Stimulated activated CD8-positive, alpha-beta memory T cell treated with anti-CD3 and anti-CD28 coated beads, Interleukin-7, amount 100 ng/mL, for 1 hour (primary cell): ENCODE measurements at places on chromosomes 11 and 22.

GRCh38 chr22:25545672-25546071, 18.8 kb upstream of the GRK3 start:
- no peak for DNase-seq

GRCh38 chr11:21007297-21007696, 337.9 kb downstream of the NELL1 start:
- no peak for DNase-seq

GRCh38 chr11:99176430-99176829, 155.7 kb downstream of the CNTN5 start:
- no peak for DNase-seq

DNA sequence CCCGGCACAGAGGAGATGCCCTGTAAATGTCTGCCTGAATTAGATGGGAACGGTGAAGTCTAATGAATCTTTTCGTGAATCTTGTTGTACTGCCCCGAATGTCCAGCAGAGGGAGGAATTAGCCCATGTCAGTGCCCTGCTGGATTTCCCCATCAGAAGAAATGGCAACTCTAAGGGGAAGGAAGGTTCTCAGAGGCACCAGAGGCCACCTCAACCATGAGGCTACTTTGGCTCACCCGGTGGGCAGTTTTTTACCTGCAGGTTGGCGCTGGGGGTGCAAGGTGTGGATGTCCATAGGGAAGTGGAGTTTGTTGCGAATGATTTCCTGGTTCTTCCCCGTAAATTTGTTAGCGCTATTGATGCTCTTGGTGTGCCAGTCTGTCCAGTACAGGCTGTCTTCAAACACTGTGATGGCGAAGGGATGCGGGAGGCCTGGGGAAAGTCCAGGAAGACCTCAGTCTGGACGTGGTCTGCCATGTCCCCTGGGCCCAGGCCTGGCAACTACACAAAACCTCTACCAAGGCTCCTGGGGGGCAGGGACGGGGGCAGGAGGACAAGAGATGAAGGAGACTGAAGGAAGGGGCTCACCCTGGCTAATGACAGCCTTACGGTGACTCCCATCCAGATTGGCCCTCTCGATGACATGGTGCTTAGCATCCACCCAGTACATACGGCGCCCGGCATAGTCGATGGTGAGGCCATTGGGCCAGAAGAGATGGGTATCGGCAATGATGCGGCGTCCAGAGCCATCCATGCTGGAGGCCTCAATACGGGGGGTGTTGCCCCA, 28.5 kb downstream of the LRP4 start:
- DNase-seq: peak; percentile 64

DNA sequence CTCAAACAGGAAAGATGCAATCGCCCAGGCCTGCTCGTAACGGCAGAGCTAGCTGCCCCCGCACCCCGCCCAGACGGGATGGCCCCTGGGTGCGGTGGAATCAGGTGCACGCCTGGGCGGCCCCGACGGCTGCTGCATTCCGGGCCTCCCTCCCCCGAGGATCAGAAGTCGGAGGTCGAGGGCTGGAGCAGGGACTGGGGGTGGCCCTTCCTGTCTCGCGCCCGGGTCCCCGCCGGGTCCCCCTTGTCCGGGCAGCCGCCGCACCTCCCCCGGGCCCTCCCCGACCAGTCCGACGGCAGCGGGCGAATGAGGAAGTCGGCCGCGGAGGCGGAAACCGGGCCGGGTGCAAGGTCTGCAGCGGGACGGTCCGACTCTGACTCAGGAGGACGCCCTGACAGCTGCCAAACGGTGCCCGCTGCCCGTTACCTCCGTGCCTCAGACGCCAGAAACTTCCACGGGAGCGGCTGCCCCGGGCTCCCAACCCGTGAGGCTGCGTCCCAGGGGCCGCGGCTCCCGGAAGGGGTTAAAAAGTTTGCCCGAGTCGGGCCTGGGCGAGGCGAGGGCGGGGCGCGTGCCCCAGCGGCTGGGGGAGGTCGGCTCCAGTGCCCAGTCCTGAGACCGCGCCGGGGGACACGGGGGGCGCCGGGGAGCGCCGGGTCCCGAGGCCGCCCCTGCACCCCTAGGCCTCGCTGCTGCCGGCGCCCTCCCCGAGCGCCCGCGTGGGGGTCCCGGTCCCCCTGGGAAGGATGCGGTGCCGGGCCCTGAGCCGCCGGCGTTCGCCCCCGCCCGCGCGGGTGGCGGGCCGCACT, 663 bp downstream of the MYH9 start:
- no peak for DNase-seq

DNA sequence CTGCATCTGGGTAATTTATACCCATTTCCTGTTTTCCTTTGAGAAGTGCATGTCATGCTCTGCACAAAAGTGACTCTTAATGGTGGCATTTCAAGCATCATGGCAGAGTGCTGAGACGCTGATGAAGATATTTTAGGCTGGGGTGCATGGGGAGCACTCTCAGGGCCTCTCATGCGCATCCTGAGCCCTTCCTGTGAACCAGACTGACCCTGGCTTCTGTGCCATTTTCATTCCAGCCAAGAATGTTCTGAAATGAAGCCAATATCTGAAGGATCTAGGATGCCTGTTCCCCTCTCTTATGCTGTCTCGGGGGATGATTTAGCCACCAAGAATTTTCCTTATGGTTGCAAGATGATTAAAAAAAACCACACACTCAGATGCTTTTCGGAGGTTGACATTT, 61.5 kb downstream of the MIAT start:
- no peak for DNase-seq

- no peak for DNase-seq
Measured at GRCh38 chr11:4491878-4492606, 9.6 kb downstream of the OR52K1 start.

- DNase-seq: no peak
Measured at GRCh38 chr11:36447947-36448346, 62.1 kb downstream of the TRAF6 start.

GRCh38 chr11:120666121-120666639, 154.6 kb downstream of the GRIK4 start:
- DNase-seq: no peak

- no peak for DNase-seq
Measured at GRCh38 chr22:21688706-21689381, 23.0 kb downstream of the PPIL2 start.

DNA sequence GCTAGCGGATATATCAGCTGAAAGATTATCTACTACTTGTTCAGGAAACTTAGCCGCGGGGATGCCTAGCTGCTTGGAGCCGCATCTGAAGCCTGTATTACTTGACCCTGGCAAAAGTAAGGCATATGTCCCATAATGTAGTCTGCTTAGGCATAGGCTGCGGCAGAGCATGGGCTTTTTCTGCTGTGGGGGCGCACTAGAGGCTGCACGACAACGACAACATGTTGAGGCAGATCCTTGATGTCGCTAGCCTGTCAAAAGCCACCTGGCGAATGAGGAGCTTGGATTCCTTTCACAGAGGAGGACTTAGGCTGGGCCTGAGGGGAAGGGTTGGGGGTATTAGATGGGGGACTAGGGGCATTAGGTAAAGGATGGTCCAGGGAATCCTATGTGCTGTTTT, 1.1 kb upstream of the OR52N2 start:
- DNase-seq: no peak

DNA sequence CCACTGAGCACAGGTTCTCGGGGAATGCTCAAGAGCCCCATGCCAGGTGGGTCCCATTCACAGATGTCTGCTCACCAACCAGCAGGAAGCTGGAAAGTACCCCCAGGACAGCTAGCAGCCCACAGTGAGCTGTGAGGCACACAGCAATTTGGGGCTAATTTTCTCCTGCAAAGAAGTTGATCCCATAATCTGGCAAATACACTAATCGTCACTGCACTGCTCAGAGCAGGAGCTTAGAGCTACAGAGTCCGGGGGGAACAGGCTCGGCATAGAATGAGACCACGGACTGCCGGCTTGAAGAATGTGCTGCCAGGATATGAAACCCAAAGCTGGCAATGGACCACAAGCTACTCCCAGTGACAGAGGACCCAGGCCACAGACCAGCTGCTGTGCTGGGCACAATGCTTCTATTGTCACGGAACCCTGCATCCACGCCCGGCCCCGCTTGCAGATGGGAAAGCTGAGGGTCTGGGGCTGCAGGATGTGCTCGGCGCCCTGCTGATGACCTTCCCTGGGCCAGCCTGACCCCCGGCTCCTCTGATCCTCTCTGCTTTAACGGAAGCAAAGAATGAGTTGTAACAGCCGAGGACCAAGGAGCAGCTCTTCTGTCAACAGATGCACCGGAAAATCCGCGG, 239.7 kb downstream of the CTTN start:
- no peak for DNase-seq

DNA sequence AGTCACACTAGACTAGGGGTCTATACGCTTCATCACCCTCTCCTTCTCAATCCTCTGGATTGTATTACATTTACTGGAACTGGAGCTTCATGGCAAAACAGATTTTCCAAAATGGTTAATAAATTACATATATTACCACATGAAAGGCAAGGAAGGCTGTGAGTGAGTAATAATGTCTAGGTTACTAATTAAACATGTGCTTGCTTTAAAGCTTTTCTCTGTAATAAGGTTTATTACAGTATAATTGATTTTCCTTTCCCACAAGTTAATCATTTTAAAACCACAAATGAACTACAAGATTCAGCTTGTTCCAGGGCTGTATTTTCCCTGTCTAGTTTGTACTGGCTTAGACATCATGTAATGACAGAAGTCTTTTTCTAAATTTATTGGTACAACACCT, 25.6 kb downstream of the MMP13 start:
- DNase-seq: no peak

DNA sequence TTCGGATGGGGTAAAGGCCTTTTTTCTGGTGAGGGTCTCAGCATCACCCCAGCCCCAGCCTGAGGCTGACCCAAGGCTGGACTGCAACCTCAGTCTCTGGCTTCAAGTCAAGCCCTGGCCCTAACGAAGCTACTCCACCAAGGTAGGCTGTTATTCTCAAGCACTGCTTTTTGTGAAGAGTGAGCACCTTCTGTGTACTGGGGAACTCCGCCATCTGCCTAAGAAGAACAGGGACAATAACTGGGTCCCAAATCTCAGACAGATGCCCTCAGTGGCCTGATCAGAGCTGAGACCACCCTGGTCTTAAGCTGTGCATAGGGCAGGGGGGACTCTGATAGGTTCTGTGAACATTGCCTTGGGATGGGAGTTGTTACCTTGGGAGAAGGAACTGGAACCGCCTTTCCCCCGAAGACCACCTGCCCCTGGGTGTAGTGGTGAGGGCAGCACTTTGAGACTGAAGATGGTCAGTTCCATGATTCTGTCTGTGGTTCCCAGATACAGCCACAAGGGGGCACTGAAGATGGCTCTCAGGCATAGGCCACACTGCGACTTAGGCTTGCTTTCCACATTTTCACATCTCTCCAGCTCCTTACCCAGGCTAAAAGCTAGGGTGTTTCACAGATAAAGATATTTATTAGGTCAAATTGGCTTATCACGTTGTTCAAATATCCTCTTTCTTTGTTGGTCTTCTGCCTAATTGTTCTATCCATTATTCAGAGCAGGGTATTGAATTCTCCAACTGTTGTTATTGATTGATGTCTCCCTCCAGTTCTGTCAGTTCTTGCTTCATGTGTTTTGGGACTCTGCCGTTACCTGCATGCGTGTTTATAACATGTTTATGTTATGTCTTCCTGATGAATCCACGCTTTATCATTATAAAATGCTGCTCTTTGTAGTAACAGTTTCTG, 11.8 kb upstream of the UVRAG start:
- DNase-seq: peak; percentile 35

- DNase-seq: no peak
Measured at GRCh38 chr22:17266251-17266971, 47.2 kb upstream of the ADA2 start.

DNA sequence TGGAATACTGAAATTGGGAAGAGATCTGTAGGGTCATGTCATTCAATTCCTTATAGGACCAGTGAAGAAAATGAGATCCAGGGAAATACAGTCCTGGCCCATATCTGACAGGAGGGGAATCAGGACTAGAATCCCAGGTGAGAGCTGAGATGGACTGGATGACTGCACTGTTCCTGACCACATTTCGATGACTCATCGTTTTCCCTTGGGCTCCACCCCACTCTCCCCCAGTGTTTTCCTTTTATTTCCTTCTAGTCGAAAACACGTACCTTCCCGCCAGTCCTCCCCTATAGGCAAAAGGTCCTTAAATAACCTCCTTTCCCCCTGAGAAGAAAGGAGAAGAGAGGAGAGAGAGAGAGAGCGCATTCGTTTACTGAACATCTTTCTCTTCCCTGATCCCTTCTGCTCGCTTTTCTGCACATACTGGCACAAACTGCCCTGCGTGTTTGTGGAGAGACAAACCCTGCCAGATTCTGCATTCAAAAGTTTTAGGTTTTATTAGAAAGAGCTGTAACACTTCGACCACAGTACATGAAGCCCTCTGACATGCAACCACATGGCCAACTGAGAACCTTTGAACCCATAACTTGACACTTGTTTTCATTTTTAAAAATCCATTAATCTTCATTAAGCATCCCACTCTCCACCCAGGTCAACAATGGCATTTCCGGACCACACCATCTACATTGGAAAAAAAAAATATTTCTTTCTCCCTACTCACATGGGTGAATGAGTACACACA, 565.7 kb downstream of the METTL15 start:
- no peak for DNase-seq

DNA sequence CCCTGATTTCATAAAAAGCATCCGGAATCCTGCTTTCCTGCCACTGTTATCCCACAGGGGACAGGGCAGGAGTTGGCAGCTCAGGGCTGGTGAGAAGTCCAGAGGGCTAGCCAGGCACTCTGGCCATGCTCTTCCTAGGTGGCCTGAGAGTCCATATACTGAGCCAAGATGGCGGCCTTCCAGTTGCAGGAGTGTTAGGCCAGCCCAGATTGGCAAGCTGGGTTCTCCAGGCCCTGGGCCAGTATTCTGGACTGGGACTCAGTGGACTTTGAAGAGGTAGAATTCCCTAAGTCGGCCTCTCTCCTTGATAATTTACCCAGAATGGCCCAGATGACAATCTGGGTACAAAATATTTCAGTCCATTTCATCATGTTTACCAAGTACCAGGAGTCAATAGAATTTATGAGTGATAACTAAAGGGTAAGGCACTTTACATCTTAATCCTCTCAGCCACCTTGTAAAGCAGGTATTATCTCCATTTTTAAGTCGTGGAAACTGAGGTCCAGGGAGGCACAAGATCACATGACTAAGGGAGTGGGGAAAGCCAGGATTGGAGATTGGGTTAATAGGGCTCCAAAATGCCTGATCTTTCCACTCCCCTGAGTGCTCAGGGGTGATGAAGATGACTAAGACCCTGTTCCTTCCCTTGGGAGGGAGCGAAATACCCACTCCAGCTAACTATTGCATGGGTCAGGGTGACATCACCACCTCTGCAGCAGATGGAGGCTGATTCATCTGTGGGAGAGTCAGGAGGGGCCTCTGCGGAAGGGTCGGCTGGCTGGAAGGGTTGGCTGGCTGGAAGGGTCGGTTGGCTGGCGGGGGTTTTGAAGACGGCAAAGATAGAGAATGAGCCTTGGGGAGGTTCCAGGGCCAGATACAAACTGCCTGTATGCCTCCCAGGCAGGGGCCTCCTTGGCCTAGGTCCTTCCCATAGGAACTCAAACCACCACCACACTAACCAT, 1.2 kb upstream of the MICALL1 start:
- DNase-seq: no peak
